ENCODE measurements at places on chromosomes 2 and 18.

DNA sequence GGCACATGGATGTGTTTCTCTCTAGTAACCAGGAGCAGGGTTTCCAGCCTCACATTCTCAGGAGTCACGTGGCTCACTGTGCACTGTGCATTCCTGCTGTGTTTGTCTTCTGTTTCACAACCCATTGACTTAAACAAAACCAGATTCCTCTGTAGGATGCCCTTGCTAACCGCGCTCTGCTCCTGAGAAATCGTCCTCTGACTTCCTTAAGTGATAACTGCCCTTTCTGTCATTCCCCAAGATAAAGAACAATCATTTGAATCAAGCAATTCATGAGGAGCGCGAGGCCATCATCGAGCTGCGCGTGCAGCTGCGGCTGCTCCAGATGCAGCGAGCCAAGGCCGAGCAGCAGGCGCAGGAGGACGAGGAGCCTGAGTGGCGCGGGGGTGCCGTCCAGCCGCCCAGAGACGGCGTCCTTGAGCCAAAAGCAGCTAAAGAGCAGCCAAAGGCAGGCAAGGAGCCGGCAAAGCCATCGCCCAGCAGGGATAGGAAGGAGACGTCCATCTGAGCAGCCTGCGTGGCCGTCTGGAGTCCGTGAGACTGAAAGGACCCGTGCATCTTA is 60.2 kb downstream of the RALBP1 start:
- no peak for DNase-seq

DNA sequence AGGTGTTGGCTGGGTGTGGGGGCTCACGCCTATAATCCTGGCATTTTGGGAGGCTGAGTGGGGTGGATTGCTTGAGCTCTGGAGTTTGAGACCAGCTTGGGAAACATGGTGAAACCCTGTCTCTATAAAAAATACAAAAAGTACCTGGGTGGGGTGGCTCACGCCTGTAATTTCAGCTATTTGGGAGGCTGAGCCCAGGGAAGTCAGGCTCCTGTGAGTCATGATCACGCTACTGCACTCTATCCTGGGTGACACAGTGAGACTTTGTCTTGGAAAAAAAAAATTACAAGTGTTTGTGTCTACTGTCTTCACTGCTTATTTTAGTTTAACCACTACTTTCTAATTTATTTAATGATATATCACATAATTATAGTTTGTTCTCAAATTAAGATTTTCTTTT is 62.7 kb upstream of the DOCK10 start:
- DNase-seq, result no peak

DNA sequence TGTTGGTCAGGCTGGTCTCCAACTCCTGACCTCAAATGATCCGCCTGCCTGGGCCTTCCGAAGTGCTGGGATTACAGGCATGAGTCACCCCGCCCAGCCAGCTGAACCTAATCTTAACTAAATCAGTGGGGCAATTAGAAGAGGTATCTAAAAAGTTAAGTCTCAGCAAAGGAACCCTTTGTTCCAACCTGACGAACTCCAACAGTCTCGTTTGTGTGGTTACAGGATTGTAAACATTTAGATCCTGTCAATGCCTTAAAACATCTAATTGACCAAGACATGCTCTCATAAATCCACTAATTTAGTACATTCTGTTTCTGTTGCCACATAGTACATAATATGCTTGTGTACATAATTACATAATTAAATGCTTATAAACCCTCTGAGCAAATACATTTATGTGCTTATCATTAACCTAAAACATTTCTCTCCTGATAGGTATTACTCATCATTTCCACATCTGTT is 31.1 kb upstream of the STK39 start:
- DNase-seq, result no peak

DNA sequence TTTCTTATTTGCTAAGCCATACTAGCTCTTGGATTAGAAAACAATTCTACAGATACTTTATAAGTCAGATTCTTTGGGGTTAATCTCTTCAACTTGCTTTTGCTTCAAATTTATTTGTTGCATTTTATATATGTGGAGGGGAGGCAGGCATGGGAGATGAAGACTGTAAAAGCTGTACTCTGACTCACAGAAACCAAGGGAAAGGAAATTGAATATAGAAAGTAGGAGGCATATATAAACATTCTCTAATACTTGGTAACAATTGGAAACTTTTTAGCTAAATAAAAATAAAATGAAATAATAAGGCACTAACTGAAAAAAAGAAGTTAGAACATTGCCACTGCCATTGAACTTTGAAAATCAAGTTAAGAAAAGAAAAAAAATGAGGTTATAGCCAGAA is 21.3 kb downstream of the PLA2R1 start:
- no peak for DNase-seq

- no peak for DNase-seq
These were observed 7.8 kb upstream of the CNNM3 start for GRCh38 chr2:96808176-96808837.

DNA sequence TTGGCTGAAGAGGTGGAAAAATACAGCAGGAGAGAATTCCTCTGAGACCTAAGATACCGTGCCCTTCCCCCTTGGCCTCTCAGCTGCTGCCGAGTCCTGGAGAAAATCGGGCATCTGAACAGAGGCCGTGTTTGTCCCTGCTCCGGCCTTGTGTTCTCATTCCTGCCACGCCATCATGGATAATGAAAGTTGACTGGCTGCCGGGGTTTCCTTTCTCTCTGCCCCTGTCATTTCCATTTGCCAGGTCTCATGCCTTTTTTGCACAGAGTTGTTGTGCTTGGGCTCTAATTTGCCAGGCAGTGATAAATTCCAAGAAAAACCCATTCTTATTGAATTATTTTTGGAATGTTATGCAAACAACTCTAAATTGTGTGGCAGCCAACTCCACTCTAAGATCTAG is 496.9 kb upstream of the TNP1 start:
- DNase-seq, result no peak

GRCh38 chr2:46067501-46068305 is 229.5 kb upstream of the EPAS1 start:
- no peak for DNase-seq

Measured in stimulated activated CD8-positive, alpha-beta memory T cell treated with anti-CD3 and anti-CD28 coated beads, Interleukin-7, amount 100 ng/mL, for 48 hours (primary cell).